ENCODE measurements at places on chromosomes 2 and 18.

DNA sequence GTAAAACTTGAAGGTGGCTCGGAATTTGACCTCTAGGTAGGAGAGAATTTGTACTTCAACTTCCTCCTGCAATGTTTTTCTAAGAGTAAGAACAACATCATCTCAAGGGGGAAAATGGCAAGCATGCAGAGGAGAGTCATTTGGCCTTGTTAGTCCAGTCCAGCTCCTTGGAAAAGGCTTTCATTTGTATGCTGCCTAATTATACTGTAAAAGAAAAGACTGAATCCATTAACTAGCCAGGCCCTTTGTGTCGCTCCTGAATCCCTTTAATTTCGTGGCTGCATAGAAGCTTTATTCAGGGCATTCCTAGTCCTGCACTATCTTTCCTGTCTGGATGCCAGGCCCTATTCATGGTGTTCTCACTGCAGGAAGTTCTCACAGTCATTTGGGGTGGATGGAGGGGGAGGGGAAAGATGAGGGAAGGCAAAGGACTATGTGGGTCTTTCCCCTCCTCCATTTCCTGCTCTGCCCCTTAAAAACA lies 36.0 kb downstream of the PHLPP1 start:
- no peak for DNase-seq

DNA sequence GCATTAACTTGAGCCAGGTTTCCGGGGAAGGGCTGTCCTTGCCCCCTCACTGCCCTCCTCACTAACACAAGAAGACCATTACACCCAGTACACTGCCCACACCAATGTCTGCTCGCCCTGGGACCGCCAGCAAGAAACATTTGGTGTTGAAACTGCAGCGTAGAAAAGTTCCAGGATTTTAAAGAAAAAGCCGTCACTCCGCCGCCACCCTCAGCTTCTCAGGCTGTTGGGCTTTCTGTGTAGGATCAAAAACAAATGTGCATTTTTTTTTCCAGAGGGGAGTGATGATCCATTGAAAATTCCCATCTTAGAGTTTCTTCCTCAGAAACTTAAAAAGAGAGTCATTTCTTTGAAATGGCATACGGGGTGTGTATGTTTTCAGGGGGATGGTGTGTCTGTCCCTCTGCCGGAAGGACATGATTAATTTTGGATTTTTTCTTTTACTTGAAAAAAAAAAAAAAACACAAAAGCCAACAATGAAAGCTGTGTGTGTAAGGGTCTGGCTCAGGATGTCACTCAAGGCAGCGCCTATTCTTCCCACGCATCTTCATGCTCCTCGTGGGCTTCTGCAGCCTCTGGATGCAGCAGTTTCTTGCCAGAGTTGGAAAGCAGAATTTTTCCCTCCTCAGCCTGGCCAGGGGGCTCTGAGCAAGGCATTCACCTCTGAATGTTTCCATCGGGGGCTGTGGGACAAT lies 184.9 kb downstream of the GLI2 start:
- no peak for DNase-seq

DNA sequence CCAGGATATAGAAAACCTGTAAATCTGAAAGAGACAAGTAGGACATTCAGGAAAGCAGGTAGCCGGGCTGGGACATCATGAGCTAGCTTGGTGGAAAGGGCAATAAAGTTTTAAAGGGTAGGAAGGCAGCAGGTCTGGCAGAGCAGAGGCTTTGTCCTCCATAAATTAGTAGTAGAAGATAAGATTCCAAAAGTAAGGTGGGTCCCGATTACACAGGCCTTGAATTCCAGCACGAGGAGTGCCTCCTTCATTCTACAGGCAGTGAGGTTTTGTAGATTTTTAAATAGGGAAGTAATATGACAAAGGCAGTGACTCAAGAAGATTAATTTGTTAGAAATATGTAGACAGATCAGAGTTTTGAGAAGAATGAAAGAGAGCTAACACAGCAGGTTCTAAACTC lies 160.7 kb downstream of the DTNB start:
- no peak for DNase-seq

DNA sequence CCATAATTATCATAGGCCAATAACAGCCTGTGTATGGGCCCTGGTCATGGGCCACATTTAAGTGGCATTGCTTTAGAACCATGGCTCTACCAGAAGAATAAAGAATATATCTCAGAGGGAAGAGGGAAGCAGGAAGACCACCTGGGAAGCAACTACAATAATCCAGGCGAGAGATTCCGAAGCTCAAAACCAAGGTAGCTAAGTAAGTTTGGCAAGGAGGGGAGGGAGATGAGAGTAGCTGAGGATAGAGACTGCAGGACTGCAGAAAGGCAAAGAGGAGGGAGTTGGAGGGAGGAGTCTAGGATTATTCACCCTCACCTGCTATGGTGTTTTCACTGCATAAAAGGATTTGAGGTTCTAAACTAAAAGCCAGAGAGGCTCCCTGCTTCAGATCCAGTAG lies 293.5 kb downstream of the SETBP1 start:
- no peak for DNase-seq

- no peak for DNase-seq
Observed at GRCh38 chr2:25041307-25041927, 459 bp upstream of the EFR3B start.

- DNase-seq: no peak
Observed at GRCh38 chr18:22559414-22560274, 141.9 kb upstream of the CTAGE1 start.

DNA sequence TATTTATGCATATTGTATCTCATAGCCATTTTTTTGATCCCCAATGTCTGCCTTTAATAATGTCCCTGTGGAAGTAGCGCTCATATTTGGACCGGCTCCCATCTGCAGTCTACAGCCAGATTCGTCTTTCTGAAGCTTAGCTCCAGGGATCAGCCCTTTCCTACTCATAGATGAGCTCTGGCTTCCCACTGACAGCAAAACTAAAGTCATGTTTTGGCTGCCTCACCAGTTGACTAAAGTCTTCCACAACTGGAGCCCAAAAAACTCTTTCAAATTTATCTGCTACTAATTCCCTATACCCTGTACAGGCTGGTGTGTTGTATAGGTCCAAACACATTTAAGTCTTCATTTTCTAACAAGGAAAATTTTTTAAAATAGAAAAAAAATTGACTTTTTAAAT lies 294.2 kb upstream of the HNMT start:
- DNase-seq: no peak

- DNase-seq: no peak
Observed at GRCh38 chr2:122707224-122707824, 951.9 kb downstream of the TSN start.

- no peak for DNase-seq
Observed at GRCh38 chr2:1685957-1686783, 58.1 kb downstream of the PXDN start.

GRCh38 chr2:217731805-217732204 lies 271.0 kb downstream of the TNS1 start:
- DNase-seq: no peak

DNA sequence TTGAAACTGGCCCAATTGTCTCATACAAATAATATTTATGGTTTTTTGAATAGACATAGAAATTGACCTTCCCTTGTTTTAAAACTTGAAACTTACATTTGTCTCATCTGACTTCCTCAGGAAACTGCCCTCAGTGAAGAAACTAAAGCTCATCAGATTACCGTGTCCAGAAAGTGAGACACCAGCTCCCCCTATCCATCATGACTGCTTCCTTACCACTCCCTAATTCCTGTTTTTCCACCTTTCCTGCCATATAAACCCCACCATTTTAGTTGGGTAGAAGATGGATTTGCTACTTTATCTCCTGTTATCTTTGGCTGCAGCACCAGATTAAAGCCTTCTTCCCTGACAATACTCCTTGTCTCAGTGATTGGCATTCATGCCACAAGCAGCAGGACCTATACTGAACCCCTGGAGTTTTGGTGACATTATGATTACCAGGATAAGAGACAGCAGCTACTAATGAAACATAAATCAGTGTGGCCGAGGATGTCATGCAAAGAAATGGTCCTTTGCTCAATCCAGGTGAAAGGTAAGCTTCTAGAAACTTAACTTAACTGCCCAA lies 1627.6 kb upstream of the ZEB2 start:
- DNase-seq: no peak

DNA sequence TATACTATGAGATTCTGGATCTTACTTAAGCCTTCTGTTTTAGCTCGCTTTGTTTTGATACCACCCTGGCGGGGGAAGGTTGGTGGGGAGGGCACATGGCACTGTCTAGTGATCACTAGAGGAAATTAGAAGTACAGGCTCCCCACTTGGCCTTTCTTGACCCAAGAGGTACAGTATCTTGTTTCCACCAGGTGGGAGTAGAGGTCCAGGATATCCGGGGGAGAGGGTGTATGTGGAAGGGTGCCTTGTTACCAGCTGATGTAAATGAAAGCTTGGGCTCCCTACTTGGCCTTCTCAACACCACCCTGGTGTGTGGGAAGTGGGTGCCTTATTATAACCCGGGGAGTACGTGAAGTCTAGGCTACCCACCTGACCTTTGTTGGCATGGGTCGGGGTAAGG lies 7.5 kb downstream of the GALNT1 start:
- no peak for DNase-seq

- no peak for DNase-seq
Observed at GRCh38 chr18:23889907-23890306, 124.6 kb upstream of the TTC39C start.

- DNase-seq: no peak
Observed at GRCh38 chr2:33496726-33497125, 20.3 kb downstream of the RASGRP3 start.

DNA sequence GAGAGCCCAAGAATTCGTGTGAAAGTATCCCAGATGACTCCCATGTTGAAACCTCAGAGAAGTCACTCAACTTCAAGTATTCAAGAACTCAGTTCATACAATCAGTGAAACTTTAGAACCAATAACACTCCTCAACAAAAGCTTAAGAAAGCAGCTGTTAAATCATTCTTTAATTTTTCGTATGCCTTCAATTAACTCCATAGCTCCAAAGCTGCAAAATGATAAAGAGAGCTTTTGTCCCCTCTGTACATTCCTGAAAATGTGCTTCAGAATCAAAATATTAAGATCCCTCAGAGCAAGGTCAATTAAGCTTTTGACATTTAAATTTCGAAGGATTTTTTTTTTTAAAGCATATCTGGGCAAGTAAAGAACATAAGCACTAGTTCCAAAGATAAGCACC lies 4.7 kb downstream of the COBLL1 start:
- DNase-seq: no peak

DNA sequence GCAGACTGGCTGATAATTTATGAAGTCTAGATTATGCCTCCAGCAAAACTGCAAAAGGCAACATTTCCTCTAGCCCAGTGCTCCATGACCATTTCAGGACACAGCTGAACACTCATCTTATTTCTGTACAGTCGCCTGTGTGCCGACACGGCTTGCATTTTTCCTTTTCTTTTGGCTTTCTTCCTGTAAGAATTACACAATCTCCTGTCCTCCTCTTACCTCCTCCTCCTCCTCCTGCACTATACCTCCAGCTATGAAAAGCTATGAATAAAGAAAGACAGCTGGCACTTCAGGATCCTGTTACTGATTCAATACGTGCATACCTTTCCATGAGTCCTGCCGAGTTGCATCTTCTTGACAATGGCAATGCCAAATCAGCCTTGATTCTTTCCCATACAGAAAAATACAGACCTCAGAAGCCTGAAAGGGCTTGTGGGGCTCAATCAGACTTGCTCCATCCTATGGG lies 32.2 kb upstream of the TRIB2 start:
- DNase-seq: peak; percentile 24

GRCh38 chr2:131152074-131152473 lies 46.9 kb downstream of the PLEKHB2 start:
- DNase-seq: no peak

GRCh38 chr2:237637429-237638135 lies 10.2 kb downstream of the LRRFIP1 start:
- no peak for DNase-seq

DNA sequence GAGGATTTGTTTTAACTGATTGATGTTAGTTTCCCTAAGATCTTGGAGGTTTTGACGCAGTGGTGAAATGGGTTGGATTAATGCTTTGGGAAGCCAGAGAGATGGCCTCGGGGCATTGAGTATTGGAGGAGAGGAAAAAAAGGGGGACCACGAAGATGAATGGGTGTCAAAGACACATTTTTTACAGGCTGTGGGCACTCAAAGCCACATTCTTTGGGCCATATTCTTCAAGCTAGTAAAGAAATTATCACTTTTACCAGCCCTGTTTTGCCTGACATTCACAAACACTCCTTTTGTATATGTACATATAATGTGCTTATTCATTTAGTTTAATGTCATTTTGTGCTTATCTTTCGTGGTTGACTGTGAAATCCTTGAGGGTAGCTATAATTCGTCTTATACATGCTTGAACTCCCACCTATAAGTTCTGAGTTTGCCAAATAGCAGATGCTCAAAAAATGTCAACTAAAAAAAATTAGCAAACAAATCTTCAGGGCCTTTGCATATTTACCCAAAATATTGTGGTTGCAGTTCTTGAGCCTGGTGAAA lies 146.3 kb downstream of the ARL6IP6 start:
- DNase-seq: no peak

Measured in AG04449 (cell line).